Type B pancreatic cell (in vitro differentiated cells): ENCODE measurements at places on chromosomes 12 and 14. TPM values are rescaled to one million over a fixed set of nuclear protein-coding genes. Genes with fewer than 3 reads are reported as not detected.

- no peak for DNase-seq
These were observed 725 bp downstream of the CHPT1 start for GRCh38 chr12:101697930-101698799.

- no peak for DNase-seq
These were observed 1073.0 kb upstream of the FLRT2 start for GRCh38 chr14:84456946-84457345.

DNA sequence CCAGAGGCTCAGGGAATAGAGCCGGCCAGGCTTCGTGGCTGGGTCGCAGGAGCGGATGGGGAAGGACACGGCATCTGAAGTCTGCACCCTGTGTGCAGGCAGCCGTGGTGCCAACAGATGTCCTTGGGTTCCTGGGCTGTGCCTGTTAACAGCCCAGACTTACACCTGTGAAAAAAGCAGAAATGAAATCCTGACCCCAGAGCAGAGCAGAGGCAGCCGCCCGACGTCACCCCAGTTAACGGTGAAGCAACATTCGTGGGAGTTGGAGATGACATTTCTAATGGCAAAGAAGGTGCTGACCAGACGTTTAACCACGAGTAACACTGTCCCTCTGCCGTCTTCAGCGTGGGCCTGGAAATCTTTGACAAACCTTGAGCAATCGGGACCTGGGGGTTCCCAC is 200.3 kb upstream of the DIO3 start:
- no peak for DNase-seq

DNA sequence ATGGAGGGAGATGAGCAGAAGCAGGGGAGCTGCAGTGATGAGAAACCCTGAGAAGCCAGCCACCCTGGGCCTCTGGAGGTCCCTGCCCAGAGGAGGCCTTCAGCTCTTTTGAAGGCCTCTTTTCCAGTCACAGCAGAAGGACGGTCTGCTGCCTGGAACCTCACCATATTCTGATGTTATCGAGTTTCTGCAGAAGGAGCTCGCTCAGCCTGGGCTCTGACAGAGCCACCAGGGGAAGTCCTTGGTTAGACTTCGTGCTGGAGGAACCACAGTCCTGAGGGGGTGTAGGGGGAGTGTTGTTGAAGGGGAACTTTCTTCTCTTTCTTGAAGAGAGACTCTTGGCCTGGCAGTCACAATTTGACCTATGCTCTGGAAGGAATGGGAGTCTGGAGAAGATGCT is 25.1 kb upstream of the BATF start:
- DNase-seq, result no peak

Gene VRTN
- total RNA-seq, result not detected in 2 replicates

GRCh38 chr14:45083617-45083975 is 320 bp upstream of the PRPF39 start:
- no peak for DNase-seq

Gene CLEC4E
- total RNA-seq, result not detected in 2 replicates

- DNase-seq, result no peak
These were observed 72.8 kb downstream of the PITPNM2 start for GRCh38 chr12:123078120-123078465.

Gene INHBC
- total RNA-seq, result not detected in 2 replicates

Gene PTCSC3
- total RNA-seq, result not detected in 2 replicates

Gene SSPN
- total RNA-seq, result 2.9 and 11.3 TPM in 2 replicates

- DNase-seq, result no peak
These were observed 48.1 kb upstream of the BICDL1 start for GRCh38 chr12:119940897-119941296.

DNA sequence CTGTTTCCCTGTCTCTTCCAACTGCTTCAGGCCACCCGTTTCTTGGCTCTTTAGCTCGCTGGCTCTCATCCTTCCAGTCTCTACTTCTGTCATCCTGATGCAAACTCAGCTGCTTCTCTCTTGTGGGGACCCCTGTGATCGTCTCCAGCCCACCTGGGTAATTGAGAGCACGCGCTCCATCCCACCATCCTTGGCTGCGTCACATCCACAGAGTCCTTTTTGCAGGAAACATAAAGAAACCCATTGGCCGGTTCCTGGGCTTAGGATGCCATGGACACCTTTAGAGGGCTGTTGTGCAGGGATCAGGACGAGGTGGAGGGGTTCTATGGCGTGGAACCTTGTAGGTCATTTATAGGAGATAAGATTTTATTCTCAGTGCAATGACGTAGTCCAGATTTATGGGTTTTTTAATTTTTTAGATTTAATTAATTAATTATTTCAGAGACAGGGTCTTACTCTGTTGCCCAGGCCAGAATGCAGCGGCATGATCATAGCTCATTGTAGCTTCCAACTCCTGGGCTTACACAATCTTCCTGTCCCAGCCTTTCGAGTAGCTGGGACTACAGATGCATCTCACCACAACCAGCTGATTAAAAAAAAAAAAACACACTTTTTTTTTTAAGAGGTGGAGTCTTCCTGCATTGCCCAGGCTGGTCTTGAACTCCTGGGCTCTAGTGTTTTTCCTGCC is 82.6 kb downstream of the CCDC92 start:
- DNase-seq, result no peak

DNA sequence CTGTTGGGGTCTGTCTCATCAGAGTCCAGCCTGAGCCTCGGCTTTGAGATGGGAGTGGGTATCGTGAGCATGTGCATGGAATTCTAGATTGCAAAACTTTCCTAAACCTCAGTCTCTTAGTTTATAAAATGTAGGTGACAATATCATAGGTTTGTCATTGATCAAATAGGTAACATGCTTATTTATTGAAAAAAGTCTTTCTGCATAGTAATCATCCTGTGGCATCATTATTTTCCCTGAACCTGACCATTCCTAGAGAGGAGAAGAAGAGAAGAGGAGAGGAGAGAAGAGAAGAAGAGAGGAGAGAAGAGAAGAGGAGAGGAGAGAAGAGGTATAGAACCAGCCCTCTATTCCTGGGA is 4.1 kb downstream of the SMIM41 start:
- DNase-seq, result no peak

Gene MON2
- 44.2 and 47.4 TPM in 2 replicates for total RNA-seq

DNA sequence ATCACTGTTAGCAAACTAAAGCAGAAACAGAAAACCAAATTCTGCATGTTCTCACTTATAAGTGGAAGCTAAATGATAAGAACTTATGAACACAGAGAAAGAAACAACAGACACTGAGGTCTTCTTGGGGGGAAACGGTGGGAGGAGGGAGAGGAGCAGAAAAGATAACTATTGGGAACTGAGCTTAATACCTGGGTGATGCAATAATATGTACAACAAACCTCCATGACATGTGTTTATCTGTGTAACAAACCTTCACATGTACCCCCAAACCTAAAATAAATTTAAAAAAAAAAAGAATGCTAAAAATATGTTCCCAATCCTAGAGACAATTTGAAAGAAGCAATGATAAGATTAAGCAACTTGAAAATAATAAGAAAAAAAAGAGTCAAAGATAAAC is 89.5 kb downstream of the SOX5 start:
- no peak for DNase-seq

DNA sequence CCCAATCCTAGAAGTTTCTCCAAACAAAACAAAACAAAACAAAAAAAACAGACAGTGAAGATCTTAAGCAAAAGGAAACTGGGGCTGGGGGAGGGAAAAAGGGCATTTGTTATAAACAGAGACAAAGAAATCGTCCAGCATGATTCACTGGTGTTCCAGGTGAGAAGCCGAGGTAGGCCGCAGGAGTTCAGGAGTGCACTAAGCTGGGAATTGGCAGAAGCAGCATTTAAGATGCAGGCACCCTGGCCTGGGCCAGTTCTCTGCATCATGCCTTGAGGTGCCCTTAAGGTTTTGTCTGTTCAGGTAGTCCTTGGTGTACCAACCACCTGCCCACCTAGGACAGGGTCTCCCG is 11.2 kb downstream of the TBX3 start:
- DNase-seq, result no peak

GRCh38 chr14:91035855-91036254 is 24.6 kb downstream of the RPS6KA5 start:
- no peak for DNase-seq
